ENCODE measurements at places on chromosomes 12 and 14.

DNA sequence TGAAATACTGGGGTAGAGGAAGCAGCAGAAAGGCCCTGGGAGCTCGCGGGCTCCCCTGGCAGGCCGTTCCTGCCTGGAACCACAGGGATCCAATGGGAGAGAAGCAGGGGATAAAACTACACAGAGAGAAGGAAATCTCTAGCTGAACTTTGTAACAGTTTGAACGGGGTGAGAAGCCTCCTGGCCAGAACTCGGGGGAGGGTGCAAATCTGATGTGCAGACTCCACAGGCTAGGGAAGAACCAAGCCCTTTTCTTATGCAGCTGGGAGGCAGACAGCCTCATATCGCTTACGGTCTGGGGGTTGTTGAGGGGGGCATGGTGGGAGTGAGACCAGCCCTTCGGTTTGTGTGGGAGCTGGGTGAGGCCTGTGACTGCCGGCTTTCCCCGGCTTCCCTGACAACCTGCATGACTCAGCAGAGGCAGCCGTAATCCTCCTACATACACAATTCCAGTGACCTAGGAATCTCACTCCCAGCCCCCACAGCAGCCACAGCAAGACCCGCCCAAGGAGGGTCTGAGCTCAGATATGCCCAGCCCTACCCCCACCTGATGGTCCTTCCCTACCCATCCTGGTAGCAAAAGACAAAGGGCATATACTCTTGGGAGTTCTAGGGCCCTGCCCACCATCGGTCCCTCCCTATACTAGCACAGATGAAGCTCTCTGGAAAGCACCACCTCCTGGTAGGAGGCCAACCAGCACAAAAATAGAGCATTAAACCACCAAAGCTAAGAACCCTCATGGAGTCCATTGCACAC, 143.0 kb downstream of the TMTC1 start:
- DNase-seq, result no peak

DNA sequence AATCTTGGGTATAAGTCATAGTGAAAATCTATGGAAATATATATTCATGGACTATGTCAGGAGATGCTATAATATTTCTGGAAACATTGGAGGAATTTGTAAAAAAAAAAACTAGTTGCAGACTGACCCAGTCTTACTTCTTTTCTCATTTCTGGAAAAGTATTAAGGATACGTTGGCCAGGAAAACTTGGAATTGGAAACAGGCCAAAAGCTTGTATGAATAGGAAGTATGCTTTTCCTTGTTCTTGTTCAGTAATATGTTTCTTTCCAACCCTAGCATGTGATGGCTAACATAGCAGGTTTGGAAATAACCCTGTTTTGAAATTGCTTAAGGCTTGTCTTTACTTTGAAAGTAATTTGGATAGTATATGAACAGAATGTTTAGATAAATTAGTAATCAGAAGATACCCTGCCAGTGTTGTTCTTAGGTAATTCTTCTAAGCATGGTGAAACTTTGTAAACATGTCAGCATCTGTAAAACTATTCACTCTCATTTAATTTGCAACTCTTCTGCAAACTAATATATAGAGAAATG, 316.2 kb downstream of the NPAS3 start:
- DNase-seq, result no peak

GRCh38 chr14:57227083-57227482, 41.6 kb downstream of the EXOC5 start:
- DNase-seq, result no peak

GRCh38 chr12:94616203-94616729, 34.1 kb downstream of the TMCC3 start:
- no peak for DNase-seq

- no peak for DNase-seq
These were observed 240.0 kb upstream of the CPNE8 start for GRCh38 chr12:39145175-39145999.

DNA sequence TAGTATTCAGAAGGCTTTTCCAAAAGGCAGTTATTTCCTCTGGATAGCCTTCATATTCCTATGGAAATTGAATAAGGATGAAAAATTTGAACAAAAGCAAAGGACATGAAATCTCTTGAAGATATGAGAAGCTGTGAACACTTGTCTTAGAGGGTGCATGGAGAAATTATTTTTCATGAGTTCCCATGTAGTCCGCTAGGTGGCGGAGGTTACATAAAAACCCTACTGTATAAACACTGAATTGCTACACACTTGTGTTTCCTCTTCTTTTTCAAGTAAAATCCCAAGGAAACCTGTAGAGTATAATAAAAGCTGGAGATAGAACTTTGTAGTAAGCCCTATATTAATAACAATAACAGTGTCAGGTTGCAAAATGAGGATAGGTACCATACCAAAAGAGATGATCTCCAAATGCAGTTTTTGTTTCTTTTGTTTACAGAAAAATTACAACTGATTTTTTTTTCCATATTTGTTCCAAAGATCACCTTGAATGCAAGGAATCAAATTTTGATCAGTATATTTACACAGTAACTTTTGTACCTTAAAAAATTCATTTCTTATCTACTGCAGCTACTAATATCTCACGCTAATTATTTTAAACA, 37.8 kb upstream of the OR4E1 start:
- DNase-seq, result no peak

Data from stimulated activated CD4-positive, alpha-beta T cell treated with anti-CD3 and anti-CD28 coated beads, TNF-alpha, amount 100 ng/mL, for 1 hour (primary cell).